ENCODE measurements at places on chromosomes 1 and 21.
A peak's percentile ranks its signal among the peaks of the same experiment; 100 is the strongest.

GRCh38 chr1:193674292-193674944 is 488.0 kb upstream of the B3GALT2 start:
- DNase-seq, result no peak

GRCh38 chr1:53532912-53533311 is 73.7 kb downstream of the DMRTB1 start:
- DNase-seq, result no peak

DNA sequence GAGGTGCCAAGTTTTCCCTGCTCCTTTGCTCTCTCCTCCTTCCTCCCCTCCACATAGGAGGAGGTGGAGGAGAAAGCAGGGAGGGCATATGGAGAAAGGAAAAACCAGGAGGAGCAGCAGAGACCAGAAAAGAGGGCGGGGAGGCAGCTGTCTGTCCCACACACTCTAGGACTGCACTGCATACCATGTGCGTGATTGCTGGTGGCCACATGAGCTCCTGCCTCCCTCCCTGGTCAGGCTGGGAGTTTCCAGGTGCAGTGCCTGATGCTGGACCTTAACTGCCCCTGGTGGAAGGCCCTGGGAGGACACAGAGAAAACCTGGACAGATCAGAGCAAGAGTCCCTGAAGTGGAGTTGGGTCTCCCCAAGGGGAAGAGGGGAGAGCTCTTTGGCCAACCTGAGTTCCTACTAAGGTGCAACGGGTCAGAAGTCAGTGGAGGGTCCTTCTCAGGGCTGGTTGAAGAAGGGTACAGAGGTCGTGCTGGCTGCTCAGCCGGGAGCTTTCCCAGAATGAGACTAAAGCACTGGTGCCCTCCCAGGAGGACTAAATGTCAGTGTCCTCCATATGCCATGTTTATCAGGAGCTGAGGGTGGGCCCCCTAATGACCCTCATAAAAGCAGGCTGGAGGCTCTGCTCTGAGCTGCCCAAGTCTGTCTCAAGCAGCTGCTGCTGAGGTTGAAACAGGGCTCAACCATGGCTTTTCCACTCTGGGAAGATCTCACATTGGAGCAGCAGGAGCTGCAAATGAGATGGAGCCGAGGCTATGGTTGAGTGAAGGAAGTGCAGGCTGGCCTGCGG is 3.5 kb upstream of the LGR6 start:
- DNase-seq, result no peak

DNA sequence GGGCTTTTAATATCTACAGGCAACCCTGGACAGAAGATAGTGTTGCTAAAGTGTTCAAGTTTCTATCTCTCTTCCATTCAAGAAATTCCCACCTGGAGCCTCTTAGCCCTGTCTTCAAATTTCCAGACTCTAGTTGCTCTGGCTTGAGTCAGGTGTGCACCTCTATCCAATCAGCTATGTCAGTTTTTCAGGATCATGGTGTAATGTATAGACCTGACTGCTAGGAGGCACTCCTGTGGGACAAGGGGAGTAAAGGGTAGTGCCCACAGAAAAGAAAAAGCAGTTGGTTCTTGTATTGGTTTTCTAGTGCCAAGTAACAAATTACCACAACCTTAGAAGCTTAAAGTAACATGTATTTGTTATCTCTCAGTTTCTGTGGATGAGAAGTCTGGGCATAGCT is 6.2 kb upstream of the ZRANB2 start:
- DNase-seq, result no peak

GRCh38 chr21:44881198-44881872 is 7.8 kb upstream of the PTTG1IP start:
- no peak for DNase-seq

GRCh38 chr1:165116732-165117131 is 239.8 kb downstream of the LMX1A start:
- no peak for DNase-seq

GRCh38 chr1:100130552-100131077 is 2.1 kb downstream of the SASS6 start:
- DNase-seq, result no peak

GRCh38 chr1:112083487-112083886 is 94.0 kb upstream of the KCND3 start:
- no peak for DNase-seq

DNA sequence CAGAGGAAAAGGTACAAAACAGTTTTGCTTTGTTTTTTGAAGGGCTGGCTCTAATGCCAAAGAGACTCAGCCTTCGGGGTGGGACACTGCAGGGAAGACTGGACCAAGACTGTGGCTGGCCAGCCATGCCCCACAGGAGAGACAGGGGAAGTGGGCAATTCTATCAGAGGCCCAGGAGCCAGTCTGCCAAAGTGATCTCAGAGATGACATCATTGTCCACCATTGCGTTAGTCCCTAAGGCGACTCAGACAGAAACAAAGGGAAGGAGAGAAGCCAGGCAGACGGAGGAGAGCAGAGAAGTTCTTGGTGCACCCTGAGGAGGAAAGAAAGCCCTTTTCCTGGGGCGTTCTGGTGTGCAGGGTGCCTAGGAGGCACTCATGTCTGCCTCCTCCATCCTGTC is 26.4 kb downstream of the OPTC start:
- DNase-seq, result no peak

- DNase-seq, result no peak
These were observed 104.5 kb downstream of the KCNJ6 start for GRCh38 chr21:37811711-37812110.

GRCh38 chr1:2099886-2100779 is 49.9 kb downstream of the PRKCZ start:
- DNase-seq, result no peak

GRCh38 chr1:201537891-201538611 is 876 bp upstream of the NAV1 start:
- DNase-seq, result no peak

- DNase-seq, result no peak
These were observed 14.6 kb downstream of the MAEL start for GRCh38 chr1:167003711-167004110.

GRCh38 chr21:41660748-41661147 is 106.1 kb downstream of the RIPK4 start:
- no peak for DNase-seq

DNA sequence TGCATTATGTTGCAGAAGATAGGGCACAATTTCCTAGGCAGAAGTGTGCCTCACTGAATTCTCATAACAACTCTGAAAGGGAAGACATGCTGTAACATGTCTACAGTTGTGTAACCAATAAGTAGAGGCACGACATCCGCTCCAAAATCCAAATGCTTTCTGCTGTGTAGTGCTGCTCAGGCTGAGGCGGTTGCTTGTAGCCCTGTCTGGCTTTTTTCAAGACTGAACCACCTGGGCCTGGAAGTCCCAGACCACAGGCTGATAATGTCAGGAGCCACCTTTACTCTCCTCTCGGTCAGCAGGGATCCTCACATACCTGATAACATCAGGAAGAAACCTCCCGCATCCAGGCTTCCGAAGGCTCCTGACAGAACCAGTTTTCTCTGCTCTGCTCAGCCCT is 10.9 kb downstream of the AKNAD1 start:
- no peak for DNase-seq

GRCh38 chr1:44086692-44087474 is 31.7 kb upstream of the KLF17 start:
- DNase-seq, result no peak

- no peak for DNase-seq
These were observed 363.5 kb upstream of the DUSP10 start for GRCh38 chr1:222105393-222105737.

- no peak for DNase-seq
These were observed 44.8 kb downstream of the DPYD start for GRCh38 chr1:97875996-97876395.

GRCh38 chr1:243421784-243422183 is 165.9 kb downstream of the SDCCAG8 start:
- DNase-seq, result peak; percentile 39

DNA sequence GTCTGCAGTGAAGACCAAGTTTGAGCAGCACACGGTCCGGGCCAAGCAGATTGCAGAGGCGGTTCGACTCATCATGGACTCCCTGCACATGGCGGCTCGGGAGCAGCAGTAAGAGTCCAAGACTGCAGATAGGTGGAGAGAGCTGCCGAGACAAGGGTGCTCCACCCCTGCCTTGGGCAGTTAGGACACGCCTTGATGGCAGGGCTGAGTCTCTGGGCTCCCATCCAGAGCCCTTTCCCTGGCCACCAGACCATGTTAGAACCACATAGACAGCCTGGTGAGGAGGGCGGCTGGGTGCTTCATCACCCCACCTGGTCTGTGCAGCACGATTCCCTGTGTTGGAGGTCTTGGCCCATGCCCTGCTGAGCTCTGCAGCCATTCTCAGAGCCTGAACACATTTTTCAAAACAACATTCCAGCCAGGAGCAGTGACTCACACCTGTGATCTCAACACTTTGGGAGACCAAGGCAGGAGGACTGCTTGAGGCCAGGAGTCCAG is 17.3 kb upstream of the MIIP start:
- no peak for DNase-seq

- peak; percentile 19 for DNase-seq
These were observed 123.8 kb downstream of the PCBP3 start for GRCh38 chr21:45767071-45768006.

GRCh38 chr1:235495551-235495950 is 8.7 kb downstream of the B3GALNT2 start:
- no peak for DNase-seq

- DNase-seq, result peak; percentile 49
These were observed 4.5 kb downstream of the HSPB7 start for GRCh38 chr1:16013220-16013907.

- DNase-seq, result no peak
These were observed 9.7 kb upstream of the THEM4 start for GRCh38 chr1:151918819-151919610.

DNA sequence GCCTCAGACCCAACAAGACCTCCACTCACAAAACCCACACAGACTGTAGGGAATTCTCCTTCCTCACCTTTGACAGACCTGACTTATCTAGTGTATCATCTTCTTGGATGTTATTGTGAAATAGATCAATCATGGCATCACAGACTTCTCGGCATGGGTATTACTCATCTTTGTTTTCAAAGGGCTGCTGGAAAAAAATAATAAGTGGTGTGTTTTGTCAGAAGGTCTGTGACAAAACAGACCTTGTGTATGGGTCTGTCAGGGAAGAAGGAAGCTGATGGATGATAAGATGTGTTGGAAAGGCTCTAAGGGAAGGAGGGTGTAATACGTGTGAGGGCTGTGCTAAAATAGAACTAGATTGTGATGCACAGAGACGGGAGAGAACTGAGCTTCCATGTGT is 13.9 kb upstream of the S100A7 start:
- no peak for DNase-seq

DNA sequence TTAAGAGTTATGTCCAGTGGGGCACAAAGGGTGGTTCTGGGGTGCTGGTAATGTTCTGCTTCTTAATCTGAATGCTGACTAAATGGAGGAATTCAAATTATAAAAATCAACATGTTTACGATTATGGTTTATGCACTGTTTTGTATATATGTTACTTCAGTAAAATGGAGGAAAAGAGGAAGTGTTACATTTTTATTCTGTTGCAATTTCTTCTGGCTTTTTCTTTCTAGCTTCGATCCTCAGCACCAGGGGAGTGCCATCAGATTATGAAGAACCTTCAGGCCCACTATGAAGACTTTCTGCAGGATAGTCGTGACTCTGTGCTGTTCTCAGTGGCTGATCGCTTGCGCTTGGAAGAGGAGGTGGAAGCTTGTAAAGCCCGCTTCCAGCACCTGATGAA is 105.5 kb downstream of the MACF1 start:
- DNase-seq, result no peak

DNA sequence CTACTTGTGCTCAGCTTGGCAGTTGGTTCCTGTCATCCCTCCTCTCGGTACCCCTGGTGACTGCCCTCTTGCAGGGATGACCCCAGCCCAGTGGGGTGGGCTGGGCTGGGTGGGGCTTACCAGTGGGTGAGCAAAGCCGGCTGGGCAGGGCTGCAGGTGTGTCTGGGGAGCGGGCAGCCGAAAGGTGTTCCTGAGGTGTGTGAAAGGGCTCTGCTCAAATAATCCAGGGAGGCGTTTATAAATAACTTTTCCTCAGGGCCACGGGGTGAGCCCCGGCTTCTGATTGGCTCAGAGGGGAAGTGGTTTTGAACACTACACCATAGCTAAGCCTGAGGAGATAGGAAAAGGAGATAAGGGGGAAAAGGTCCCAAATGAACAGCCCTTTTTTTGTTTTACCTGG is at the start of gene SLC26A9:
Gene SLC26A9, minus strand, starts transcription at position 212 of the 400 bp plus-strand sequence. CDS start 7,636 bp downstream, outside the sequence.
- DNase-seq, result no peak

- DNase-seq, result peak; percentile 79
These were observed 37.4 kb downstream of the RASSF5 start for GRCh38 chr1:206544562-206545257.

DNA sequence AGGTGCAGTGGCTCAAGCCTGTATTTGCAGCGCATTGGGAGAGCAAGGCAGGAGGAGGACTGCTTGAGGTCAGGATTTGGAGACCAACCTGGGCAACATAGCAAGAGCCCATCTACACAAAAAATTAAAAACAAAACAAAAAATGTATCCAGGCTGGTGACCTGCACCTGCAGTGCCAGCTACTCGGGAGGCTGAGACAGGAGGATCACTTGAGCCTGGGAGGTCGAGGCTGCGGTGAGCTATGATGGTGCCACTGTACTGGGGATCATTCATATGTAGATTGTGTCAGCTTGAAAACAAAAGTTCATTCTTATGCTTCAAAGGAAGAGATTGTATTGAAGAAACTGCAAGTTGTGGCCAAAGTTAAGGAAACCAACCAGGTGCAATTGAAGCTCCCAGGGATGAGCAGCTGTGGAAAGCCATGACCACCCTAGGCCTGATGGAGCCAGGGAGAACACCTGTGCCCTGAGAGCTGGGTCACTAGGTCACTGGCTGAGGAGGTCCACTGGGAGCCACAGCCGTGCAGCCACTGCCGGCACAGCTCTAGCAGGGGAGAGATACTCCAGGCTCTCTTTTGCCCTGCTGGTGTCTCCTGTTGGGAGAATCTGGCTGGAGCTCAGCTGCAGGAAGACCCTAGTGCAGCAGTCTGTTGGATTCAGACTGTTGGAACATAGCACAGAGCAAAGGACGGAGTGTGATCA is 13.3 kb upstream of the BRWD1 start:
- DNase-seq, result no peak

DNA sequence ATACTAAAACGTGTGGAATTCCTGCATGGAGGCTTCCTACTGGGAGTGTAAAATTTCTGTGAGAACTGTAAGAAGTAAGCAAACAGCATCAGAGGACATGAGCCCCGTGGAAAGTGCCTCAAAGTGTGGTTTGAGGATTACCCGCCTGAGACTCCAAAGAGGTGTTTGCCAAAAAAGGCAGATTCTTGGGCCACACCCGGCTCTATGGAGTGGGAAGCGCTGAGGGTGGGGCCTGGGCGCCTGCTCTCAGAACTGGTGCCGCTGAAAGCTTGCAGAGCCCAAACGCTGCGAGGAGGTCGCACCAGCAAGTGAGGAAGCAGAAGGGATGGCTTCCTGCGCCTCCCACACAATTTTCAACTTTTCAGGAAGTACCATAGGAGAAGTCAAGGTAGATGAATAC is 43.0 kb upstream of the PSEN2 start:
- DNase-seq, result no peak

GRCh38 chr21:34590520-34590919 is 24.4 kb downstream of the RCAN1 start:
- no peak for DNase-seq

Measured in activated CD4-positive, alpha-beta T cell treated with anti-CD3 and anti-CD28 coated beads, Interleukin-2, amount 50 U/mL, for 4 hours (primary cell).